ENCODE measurements at places on chromosomes 16 and 17. TPM values are rescaled to one million over a fixed set of nuclear protein-coding genes. Genes with fewer than 3 reads are reported as not detected.

DNA sequence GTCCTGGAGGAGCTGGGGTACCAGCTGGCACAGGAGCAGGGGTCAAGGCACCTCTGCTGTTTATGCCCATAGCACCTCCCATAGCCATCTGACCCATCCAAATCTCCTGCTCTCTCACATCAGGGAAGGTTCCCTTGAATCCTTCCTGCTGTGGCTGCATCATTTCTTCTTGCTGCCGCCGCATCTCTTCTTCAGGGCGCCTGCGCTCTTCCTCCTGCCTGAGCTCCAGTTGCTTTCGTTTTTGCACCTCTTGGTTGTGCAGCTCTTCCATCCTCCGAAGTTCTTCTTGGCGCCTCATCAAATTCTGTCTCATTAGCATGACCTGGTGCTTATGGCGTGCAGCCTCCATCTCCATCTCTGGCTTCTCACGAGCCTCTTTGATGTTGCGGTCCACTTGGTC lies 2.0 kb upstream of the NOB1 start:
- no peak overlapping the region for H3K4me3 ChIP-seq
- H3K27me3 ChIP-seq, result no peaks in the 10 kb centered on the region
- H3K27ac ChIP-seq, result no peak overlapping the region
- no peaks in the 10 kb centered on the region for H3K36me3 ChIP-seq
- H3K4me1 ChIP-seq, result peaks cover 11% of the 10 kb centered on the region

Gene FBXW10
- total RNA-seq, result not detected

Gene SLC2A4
- 5.2 TPM for total RNA-seq

Gene TBC1D3B
- total RNA-seq, result not detected

Gene SMTNL2
- total RNA-seq, result 6.3 TPM

DNA sequence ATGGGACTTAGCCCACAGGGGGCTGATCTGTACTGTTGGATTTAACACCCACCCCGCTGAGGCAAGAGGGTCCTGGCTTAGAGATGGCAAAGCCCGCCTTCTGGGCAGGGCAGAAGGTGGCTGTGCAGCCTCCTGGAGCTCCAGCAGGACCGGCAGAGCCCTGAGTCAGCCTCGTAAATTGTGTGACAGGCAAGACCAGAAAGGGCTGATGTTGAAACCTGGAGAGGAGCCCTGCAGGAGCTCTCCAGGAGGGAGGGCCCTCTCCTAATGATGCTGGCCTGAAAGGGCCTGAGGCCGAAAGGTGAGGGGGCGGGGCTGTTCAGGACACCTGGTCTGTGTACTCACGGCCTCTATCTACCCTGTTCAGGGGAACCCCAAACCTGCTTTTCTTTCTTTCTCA lies 22.5 kb upstream of the MYO15B start:
- no peaks in the 10 kb centered on the region for H3K4me1 ChIP-seq
- no peaks in the 10 kb centered on the region for H3K27me3 ChIP-seq
- H3K36me3 ChIP-seq, result no peaks in the 10 kb centered on the region
- no peak overlapping the region for H3K4me3 ChIP-seq

DNA sequence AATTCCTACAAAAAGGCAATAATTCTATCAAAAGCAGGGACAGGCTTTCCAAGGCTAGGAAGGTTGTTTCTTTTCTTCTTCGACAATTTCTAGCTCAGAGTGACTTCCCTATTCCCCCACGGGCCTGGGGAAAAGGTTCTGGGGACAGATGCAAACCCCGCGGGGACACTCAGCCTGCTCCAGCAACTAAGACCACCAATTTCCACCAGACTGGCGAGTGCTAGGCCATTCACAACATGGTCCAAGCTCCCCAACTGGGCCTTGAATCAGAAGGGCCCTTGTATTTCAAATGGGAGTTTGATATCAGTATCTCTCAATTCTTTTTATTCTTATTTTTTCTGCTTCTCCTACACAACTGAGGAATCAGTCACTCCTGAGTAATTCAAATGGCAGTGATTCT lies 86.7 kb downstream of the USP31 start:
- no peak for DNase-seq
- H3K4me3 ChIP-seq, result no peak overlapping the region
- H3K27me3 ChIP-seq, result no peaks in the 10 kb centered on the region
- H3K4me1 ChIP-seq, result no peaks in the 10 kb centered on the region
- no peak overlapping the region for H3K27ac ChIP-seq
- H3K36me3 ChIP-seq, result no peaks in the 10 kb centered on the region

DNA sequence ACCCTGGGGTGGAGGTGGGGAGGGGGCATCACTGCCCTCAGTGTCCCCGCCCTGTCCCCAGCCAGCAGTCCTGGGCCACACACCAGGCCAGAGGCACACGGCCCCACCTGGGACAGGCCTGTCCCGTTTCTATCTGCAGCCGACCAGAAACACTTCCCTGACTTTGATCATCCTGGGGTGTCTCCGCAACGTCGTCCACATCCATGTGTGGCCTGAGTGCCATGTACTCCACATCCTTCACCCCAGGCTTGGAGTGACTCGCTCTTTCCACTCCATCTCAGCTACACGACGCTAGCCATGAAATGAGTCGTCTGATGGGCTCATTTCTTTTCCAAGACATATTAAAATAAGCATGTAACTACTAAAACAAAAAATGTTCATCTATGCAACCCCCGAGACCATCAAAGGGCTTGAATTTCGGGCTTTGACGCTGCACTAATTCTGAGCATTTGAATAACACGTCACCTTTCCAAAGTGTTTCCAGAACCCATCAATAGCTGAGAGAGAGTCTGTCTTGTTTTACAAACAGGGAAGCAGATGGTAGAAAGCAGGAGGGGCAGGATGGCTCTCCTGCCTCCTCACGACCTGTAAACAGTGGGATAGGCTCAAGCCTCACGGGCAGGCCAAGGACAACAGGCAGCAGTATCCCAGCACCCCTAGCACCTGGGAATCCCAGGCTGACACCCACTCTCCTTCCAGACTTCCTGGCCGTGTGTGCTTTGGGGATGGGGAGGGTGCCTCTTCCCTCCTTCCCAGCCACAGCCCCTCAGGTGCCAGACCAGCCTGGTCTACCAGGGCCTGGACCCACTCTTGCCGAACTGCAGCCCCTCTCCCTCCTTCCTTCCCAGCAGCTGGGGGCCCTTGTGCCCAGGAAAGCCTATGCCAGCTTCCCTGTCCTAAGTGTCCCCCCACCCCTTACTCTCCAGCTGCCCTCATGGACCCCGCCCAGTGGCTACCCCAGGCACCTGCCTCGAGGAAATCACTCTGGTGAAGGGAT lies 20.0 kb upstream of the RASD1 start:
- no peaks in the 10 kb centered on the region for H3K4me1 ChIP-seq
- no peaks in the 10 kb centered on the region for H3K27me3 ChIP-seq
- no peak for DNase-seq
- peaks cover 21% of the 10 kb centered on the region for H3K36me3 ChIP-seq
- H3K4me3 ChIP-seq, result no peak overlapping the region

DNA sequence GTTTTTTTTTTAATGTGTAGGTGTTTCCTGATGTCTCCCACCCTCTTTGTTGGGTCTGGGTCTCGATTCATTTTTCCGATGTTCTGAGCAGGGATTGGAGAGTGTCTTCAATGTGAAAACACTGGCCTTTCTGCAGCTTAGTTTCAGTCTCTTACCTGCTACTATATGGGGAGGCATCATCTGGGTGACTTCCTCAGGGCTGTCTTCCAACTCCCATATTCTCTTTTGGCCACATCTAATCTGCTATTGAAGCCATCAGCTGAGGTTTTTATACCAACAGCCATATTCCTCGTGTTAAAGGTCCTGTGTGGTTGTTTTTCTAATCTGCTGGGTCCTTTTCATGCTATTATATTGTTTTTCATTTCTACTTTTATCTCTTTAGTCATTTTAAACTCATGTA lies 13.2 kb upstream of the SSTR5 start:
- H3K36me3 ChIP-seq, result no peaks in the 10 kb centered on the region
- no peak overlapping the region for H3K27ac ChIP-seq
- no peak overlapping the region for H3K4me3 ChIP-seq
- H3K4me1 ChIP-seq, result no peaks in the 10 kb centered on the region
- no peak for DNase-seq

DNA sequence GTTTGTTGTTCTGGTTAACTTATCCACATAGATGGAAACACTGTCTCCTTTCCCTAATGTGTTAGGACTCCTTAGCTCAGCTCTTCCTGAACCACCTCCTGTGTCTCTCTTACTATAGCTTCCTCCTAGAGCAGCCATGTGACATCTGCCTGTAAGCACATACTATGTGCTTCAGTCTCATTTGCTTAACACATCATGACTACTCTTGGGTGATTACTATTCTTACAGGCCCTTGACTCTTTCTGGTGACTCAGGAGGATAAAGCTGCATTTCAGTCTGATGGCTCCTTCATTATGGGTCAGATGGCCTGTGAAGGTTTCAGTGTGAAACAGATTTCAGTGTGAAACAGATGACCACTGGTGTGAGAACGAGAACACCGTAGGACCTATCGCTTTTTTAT lies 320 bp upstream of the KRTAP4-2 start:
- no peaks in the 10 kb centered on the region for H3K27me3 ChIP-seq
- no peak for DNase-seq
- no peak overlapping the region for H3K27ac ChIP-seq
- H3K4me1 ChIP-seq, result no peaks in the 10 kb centered on the region

DNA sequence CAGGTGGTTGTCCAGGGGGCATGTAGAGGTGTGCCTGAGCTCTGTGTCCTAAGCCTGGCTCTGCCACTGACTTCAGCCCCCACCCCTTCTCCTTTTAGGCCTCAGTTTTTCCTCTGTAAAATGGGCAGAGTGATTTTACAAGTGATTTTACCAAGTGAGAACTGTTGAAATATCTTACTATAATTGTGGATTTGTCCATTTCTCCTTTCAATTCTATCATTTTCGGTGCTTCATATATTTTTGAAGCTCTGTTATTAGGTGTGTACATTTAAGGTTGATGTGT lies 21.7 kb upstream of the HOXB9 start:
- H3K27ac ChIP-seq, result no peak overlapping the region
- peaks cover 86% of the 10 kb centered on the region for H3K27me3 ChIP-seq
- H3K36me3 ChIP-seq, result no peaks in the 10 kb centered on the region
- no peaks in the 10 kb centered on the region for H3K4me1 ChIP-seq
- no peak for DNase-seq
- H3K4me3 ChIP-seq, result no peak overlapping the region

Gene ADAM11
- total RNA-seq, result 3.9 TPM

Gene NT5M
- 4.8 TPM for total RNA-seq

DNA sequence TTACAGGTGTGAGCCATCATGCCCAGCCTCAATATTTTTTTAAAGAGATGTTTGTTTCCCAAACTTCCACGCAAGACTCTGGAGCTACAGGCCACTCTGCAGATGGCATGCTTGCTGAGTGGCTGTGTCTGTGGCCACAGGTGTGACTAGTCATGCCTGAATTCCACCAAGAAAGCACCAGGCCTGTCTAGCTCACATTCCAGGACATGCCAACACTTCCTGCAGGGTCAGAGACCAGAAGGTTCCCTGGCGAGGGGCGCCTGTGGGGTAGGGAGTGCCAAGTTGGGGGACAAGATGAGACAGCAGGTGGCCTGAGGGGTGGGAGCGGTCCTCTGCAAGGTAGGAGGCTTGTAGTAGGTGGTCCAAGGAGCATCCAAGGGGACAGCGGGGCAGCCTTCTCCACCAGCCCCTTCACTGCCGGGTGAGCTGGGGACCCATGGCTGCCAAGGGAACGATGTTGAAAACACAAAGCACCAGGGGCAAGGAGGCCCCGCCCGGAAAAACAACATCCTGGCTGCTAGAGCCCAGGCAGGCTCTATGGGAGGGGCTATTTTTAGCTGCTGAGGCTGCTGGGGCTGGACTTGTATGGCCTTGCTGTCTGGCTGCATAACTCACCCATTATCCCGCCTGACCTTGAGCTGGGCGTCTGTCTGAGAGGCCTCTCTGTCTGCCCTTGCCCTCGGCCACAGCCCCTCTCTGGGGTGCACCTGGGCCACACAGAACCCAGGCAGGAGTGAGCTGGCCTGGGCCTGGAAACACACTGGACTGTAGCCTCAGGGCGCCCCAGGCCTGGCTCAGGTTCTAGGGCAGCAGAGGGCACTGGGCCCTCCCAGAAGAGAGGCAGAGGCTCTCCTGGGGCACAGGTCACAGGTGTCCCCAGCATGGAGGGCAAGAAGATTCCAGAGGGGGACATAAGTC lies 5.7 kb downstream of the TRIM47 start:
- no peaks in the 10 kb centered on the region for H3K36me3 ChIP-seq
- no peak overlapping the region for H3K4me3 ChIP-seq
- H3K27ac ChIP-seq, result peak overlapping the region; percentile 86
- H3K4me1 ChIP-seq, result peaks cover 9% of the 10 kb centered on the region
- H3K27me3 ChIP-seq, result no peaks in the 10 kb centered on the region

GRCh38 chr17:3035256-3035967 lies 28.0 kb downstream of the OR1D5 start:
- no peaks in the 10 kb centered on the region for H3K36me3 ChIP-seq
- no peak overlapping the region for H3K27ac ChIP-seq
- H3K4me1 ChIP-seq, result no peaks in the 10 kb centered on the region
- H3K4me3 ChIP-seq, result no peak overlapping the region

Gene SCNN1G
- not detected for total RNA-seq

DNA sequence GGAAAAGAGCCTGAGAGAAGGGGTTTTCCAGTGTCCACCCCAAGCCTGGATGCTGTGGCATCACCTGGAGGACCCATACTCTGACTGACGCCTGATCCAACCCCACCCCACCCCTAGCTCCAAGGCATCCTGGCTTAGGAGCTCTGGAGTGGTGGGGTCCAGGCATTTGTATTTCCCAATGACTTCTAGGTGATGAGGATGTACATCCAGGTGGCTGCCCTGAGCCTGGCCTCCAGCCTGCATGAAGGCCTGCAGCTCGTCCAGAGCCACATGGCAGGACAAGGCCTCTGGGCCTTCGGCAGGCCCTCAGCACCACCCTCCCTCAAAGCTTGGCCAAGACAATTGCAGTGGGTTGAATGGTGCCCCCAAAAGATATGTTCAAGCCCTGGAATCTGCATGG lies 347.5 kb downstream of the C16orf95 start:
- H3K36me3 ChIP-seq, result no peaks in the 10 kb centered on the region
- no peak for DNase-seq
- no peaks in the 10 kb centered on the region for H3K4me1 ChIP-seq
- no peaks in the 10 kb centered on the region for H3K27me3 ChIP-seq
- H3K4me3 ChIP-seq, result no peak overlapping the region

- H3K36me3 ChIP-seq, result no peaks in the 10 kb centered on the region
- no peaks in the 10 kb centered on the region for H3K4me1 ChIP-seq
- H3K27me3 ChIP-seq, result no peaks in the 10 kb centered on the region
- no peak overlapping the region for H3K4me3 ChIP-seq
- DNase-seq, result no peak
Measured at GRCh38 chr17:78323826-78324390, 36.0 kb downstream of the SOCS3 start.

GRCh38 chr16:85152414-85153030 lies 40.2 kb upstream of the CIBAR2 start:
- no peak overlapping the region for H3K27ac ChIP-seq
- no peaks in the 10 kb centered on the region for H3K36me3 ChIP-seq
- H3K4me3 ChIP-seq, result no peak overlapping the region

Gene TMEM100
- total RNA-seq, result 24.3 TPM

DNA sequence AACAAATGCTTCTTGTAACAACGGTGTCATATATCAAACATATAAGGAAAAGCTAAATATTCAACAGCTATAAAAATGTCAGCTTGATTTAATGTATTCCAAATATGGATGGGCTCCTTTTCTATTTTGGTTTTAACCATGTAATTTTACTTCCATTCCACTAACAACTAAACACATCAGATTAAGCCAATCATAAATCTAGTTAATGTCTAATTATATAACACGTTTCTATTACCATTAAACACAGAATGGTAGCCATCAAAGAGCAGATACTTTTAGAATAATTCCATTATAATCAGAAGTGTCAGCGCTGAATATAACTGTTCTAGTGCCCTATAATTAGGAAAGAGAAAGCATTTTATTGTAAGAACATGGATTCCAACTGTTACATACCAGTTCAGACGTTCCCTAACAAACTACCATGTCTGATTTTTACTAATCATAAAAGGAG lies 10.0 kb downstream of the CMC2 start:
- H3K4me3 ChIP-seq, result no peak overlapping the region
- DNase-seq, result no peak
- no peak overlapping the region for H3K27ac ChIP-seq
- peaks cover 12% of the 10 kb centered on the region for H3K4me1 ChIP-seq

Data from tibial nerve (tissue), 4 donors.